ENCODE measurements at places on chromosomes 4 and X. TPM values are rescaled to one million over a fixed set of nuclear protein-coding genes. Genes with fewer than 3 reads are reported as not detected.

The THAP9 gene
- total RNA-seq: 4.2 TPM

The PPARGC1A gene
- under 0.01 TPM for total RNA-seq

The QDPR gene
- total RNA-seq: 10.4 TPM

The NAT8L gene
- not detected for total RNA-seq

The HDAC8 gene
- 30.8 TPM for total RNA-seq

The PLP1 gene
- total RNA-seq: 0.28 TPM

The ANKRD17 gene
- total RNA-seq: 77.2 TPM

The POU3F4 gene
- not detected for total RNA-seq

The SASH3 gene
- total RNA-seq: not detected

The OPRPN gene
- total RNA-seq: not detected

The SPANXB1 gene
- total RNA-seq: not detected

The MAGEB2 gene
- not detected for total RNA-seq

The GAGE13 gene
- not detected for total RNA-seq

The APELA gene
- not detected for total RNA-seq

The UCP1 gene
- not detected for total RNA-seq

The FGFR3 gene
- total RNA-seq: 0.28 TPM

The AFM gene
- total RNA-seq: not detected

The NMU gene
- total RNA-seq: not detected

The TRIM60 gene
- total RNA-seq: not detected

The MAGEC2 gene
- not detected for total RNA-seq

The SLC6A8 gene
- 7.2 TPM for total RNA-seq

The NPNT gene
- not detected for total RNA-seq

The EGFL6 gene
- total RNA-seq: not detected

The TEX13D gene
- not detected for total RNA-seq

The SAGE1 gene
- total RNA-seq: not detected

The PDE6B gene
- total RNA-seq: under 0.01 TPM

The GAGE12J gene
- not detected for total RNA-seq

The SPANXD gene
- not detected for total RNA-seq

The USP27X gene
- total RNA-seq: 6.3 TPM

The CXXC4 gene
- total RNA-seq: under 0.01 TPM

The GNRHR gene
- total RNA-seq: not detected

The SLC26A1 gene
- total RNA-seq: not detected

The RASGEF1B gene
- total RNA-seq: 0.28 TPM

The LRCH2 gene
- 8.1 TPM for total RNA-seq

The LANCL3 gene
- not detected for total RNA-seq

The PPEF2 gene
- not detected for total RNA-seq

The ART3 gene
- not detected for total RNA-seq

The MSANTD1 gene
- 0.28 TPM for total RNA-seq

The USP17L13 gene
- total RNA-seq: not detected

The CFAP299 gene
- total RNA-seq: 1.1 TPM

The TRAM1L1 gene
- 3.4 TPM for total RNA-seq

The EREG gene
- total RNA-seq: 0.36 TPM

The ANOS1 gene
- under 0.01 TPM for total RNA-seq

The CENPE gene
- 14.5 TPM for total RNA-seq

The IL3RA gene
- total RNA-seq: not detected

The ARR3 gene
- total RNA-seq: not detected

The TNIP3 gene
- total RNA-seq: 0.28 TPM

The SYNPO2 gene
- 1.7 TPM for total RNA-seq

The CCSER1 gene
- not detected for total RNA-seq
